Stimulated activated CD4-positive, alpha-beta T cell treated with anti-CD3 and anti-CD28 coated beads, Interleukin-12 subunit alpha, Interleukin-12 subunit beta, amount 100 ng/mL, for 4 hours (primary cell): ENCODE measurements at places on chromosomes 16 and 17.

DNA sequence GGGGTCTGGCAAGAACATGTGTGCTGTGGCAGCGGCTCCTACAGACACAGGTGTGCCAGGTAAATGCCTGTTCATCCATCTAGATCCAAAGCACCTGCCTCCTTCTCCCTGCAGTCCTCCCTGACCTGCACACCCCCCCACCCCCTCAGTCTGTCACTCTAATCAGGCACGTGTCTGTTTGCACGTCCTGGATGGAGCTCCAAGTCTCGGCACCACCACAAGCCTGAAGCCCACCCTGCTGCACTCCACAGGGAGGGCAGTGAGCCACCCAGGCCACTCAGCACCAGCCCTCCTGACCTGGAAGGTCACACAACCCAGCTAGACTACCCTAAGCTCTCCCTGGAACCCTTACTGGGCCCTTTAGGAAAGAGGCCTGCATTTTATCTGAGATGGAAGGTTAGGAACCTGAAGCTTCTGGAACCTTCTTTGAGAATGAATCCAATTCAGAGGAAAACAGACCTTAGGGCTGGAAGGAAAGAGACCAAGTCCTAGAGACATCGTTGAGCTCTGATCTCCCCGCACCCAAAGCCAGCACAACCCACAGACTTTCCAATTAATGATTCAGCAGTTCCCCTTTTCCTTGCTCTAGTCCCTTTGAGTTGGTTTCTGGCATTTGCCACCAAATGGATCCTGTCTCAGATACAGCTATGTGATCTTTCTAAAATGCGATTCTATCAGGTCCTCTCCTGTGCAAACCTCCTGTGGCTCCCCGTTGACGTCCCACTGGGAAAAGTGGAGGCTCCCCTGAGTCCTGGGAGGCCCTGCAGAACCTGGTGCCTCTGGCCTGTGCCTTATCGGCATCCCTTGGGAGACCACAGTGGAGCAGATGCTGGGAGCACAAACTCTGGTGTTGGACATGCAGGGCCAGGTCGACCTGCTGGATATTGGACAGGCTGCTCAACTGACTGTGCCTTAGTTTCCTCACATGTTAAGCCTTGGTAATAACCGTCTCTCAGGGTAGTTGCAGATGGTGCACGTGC lies 67.9 kb downstream of the PRMT7 start:
- no peak for DNase-seq

GRCh38 chr16:78605548-78606101 lies 506.2 kb downstream of the WWOX start:
- no peak for DNase-seq

- no peak for DNase-seq
Observed at GRCh38 chr17:21209511-21210175, 4.3 kb downstream of the TMEM11 start.

- no peak for DNase-seq
Observed at GRCh38 chr16:649631-650030, 466 bp downstream of the WDR90 start.

DNA sequence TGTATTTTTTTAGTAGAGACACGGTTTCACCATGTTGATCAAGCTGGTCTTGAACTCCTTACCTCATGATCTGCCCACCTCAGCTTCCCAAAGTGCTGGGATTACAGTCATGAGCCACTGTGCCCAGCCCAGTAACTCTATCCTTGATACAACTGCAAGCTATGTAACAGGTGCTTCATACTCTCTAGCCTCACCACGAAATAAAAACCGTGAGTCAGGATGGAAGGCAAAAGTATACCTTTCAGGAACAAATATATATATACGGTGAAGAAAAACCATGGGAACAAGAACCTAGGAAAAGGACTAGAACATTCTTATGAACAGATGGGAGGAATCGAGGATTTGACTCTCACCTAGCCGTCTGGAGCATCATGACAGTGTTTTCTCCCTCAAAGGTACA lies 9.6 kb upstream of the FBF1 start:
- no peak for DNase-seq

- no peak for DNase-seq
Observed at GRCh38 chr16:85753976-85754375, 3.1 kb upstream of the C16orf74 start.

DNA sequence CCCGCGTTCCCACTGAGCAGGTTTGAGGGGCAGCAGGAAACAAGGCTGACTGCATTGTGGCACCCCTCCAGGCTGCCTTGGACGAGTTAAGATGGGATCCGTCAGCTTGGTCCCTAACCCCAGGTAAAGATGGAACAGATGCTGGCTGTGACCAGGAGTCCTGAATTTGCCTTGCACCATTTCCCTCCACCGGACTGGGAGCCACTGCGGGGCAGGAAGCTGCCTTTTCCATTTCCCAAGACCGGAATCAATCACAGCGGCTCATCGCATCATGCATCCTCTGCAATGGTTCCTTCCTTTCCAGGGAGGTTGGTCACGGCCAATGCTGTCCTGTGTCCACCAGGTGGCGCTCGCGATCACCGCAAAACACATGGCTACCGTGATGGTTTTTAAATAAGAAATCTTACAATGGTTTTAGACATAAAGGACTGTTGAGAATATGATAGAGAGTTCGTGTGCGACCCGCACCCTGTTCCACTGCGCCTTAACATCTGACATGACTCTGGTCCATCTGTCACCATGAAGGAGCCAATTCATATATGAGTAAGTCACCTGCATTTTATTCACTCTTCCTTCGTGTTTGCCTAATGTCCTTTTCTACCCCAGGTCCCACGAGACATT lies 6.8 kb upstream of the MEAK7 start:
- peak; percentile 81 for DNase-seq

GRCh38 chr16:80285104-80285503 lies 255.7 kb upstream of the DYNLRB2 start:
- DNase-seq: no peak

DNA sequence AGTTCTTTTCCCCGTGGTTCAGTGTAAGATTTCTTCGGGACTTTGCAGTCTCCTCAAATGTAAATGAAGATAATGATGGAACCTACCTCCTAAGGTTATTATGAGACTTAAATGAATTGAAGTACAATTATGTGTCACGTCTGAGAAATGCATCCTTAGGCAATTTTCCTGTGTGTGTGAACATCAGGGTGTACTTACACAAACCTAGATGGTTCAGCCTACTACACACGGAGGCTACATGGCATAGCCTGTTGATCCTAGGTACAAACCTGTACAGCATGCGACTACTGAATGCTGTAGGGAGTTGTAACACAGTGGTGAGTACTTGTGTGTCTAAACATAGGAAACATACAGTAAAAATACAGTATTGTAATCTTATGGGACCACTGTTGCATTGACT lies 1.1 kb upstream of the FAM20A start:
- DNase-seq: no peak

DNA sequence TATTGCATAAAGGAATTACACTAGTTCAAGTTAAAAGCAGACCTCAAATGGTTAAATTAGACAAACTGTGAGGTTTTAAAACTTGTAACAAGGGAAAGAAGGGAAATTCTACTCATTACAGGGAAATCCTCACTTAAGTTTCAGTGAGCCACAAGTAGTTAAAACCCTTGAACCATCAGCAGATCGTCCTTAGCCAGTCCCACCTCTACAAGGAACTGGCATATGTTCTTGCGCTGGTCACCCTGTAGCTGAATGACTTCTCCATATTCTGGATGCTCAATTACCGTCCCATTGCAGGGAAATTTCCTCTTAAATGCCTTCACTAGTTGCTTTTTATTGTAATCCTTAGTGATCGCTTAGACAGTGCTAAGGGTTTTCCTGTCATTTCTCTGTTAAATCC lies 5.5 kb downstream of the PRSS21 start:
- no peak for DNase-seq

- DNase-seq: no peak
Observed at GRCh38 chr16:6827931-6828330, 504.7 kb upstream of the RBFOX1 start.

DNA sequence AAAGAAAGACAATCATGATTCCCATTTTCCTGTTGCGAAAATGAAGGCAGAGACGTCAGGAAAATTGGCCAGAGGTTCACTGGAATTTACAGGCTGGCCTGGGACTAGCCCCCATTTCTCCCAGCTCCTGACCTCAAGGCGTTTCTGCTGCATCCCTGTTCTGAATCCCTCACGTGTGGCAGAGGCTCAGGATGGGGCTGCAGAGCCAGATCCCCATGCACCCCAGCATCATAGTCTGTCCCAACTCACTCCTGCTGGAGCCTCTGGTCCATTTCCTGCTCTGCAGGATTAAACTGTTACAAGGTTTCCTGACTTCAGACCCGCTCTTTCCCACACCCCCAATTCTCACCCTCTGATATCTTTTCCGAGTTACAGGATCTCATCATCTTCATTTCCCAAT lies 2.9 kb downstream of the GPRC5B start:
- no peak for DNase-seq

DNA sequence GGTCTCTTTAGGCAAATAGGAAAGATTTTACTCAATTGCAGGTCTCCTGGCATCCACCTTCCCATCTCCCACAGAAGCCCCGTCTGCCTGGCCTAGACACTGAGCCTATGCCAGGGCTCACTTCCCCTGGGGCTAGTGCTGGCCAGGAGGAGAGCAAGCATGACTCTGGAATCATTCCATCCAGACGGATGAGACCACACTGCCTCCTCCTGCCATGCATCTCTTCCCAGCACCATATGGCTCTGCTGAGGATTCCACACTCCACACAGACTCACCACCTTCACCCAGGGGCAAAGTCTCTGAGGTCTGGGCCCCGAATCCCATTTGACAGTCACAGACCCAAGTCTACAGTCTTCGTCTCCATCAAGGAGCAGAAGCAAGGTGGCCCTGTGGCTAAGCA lies 346.5 kb downstream of the C16orf95 start:
- no peak for DNase-seq

GRCh38 chr17:76241691-76242255 lies 1.5 kb upstream of the RNF157 start:
- no peak for DNase-seq

DNA sequence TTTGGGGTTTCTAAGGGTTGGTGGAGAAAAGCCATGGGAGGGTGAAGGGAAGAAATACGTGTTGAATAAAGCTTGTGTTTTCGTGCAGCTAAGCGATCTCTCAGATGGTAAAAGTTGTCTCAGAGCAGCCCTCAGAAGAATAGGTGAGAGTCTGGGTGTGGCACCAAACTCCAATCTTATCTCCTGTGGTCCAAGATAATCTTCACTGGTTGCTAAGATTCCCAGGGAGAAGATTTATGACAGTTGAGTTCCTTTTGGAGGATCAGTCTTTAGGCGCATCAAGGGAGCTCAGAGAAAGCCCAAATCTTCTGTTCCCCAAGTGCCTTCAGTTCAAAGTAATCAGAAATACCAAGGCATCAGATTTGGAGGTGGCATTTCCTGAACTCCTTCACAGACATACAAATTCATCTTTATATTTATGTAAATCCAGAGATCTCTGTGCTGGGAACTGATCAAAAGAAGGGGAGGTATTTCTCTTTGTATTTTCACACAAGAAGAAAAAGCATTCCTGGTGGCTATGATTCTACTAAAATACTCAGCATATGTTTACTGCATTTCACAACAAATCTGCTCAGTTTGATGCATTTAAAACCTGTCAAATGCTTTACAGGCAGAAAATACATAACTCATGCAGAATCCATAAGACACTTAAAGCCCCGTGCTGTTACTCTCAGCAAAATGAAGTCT lies 102.9 kb downstream of the ABCC12 start:
- no peak for DNase-seq

GRCh38 chr17:73492821-73493814 lies 151.1 kb downstream of the SDK2 start:
- DNase-seq: no peak

DNA sequence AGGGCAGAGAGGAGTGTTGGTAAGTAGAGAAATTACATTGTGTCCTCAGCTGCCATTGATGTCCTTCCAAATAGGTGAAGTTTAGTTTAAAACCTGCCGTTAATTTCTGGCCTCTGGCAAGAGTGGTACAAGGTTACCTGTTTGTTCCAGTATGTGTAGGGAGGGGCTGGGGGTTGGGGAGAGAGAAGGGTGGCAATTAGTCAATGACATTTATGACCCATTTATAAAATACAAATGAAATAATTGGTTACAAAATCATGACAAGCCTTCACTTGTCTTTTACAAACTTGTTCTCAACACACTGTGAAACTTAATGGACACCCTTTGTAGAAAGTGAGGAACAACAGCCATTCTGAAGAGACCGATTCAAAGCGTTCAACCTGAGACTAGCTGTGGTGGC lies 281.0 kb downstream of the FTO start:
- DNase-seq: no peak

- DNase-seq: no peak
Observed at GRCh38 chr17:5552841-5553240, 31.5 kb downstream of the NLRP1 start.

- peak; percentile 22 for DNase-seq
Observed at GRCh38 chr17:14784997-14785696, 480.0 kb downstream of the PMP22 start.

DNA sequence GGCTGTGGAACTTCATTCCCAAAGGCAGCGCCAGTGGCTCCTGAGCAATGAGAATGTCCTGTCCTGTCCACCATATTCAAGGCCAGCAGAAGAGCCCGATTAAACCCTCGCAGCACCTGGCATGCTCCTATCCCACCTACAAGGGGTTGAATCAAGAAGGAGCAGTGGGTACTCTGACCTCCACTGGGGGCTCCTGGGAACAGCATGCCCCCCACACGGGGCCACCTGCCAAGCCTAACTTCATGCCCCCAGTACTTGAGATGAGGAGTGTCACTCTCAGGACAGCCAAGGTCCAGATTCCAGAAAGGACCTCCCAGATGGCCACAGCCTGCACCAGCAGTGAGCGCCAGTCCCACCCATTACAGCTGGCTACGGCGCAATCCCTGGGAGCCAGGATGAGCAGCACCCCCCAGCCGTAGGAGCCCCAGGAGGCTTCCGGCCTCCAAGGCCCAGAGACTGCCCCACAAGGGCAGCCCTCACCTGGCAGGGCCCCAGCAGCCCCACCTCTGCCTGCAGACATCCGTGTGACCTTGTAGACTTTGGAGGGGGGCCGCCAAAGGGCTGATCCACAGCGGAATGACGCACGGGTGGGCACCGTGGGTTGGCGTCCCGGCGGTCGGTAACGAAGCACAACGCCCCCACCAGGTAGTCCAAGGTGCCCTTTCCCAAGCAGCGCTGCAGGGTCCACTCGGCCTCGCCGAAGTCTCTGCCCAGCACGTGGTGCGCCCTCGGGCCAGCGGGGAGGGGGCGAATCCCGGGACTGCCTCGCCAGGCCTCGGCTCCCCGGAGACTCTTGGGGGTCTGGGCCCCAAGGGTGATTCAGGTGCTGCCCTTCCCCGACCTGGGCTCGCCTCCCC lies 1.0 kb upstream of the MPDU1 start:
- no peak for DNase-seq

DNA sequence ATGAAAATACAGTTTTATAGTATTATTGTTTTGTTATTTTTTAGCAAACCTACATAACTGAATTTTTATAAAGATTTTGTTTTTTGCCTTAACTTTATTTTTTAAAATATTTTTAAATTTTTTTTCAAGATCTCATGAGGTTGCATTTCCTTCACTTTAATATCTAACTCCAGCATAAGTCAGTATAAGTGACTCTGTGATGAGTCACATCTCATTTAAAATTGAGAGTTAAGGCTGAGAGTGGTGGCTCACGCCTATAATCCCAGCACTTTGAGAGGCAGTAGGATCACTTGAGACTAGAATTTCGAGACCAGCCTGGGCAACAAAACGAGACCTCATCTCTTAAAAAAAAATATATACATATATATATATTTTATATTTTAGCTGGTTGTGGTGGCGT lies 44.0 kb downstream of the NLK start:
- no peak for DNase-seq
